Caco-2 (cell line): ENCODE measurements at places on chromosomes 13 and 19. TPM values are rescaled to one million over a fixed set of nuclear protein-coding genes. Genes with fewer than 3 reads are reported as not detected.
A peak's percentile ranks its signal among the peaks of the same experiment; 100 is the strongest.

GRCh38 chr19:56476651-56477428 lies at the start of gene ZNF667:
Gene ZNF667, minus strand, starts transcription at chr19:56477345. Its CDS starts 14,975 bp downstream, at chr19:56462370.
- no peaks in the 10 kb centered on the region for H3K4me1 ChIP-seq
- H3K27me3 ChIP-seq: no peaks in the 10 kb centered on the region
- H3K4me3 ChIP-seq: no peak within 1 kb of the TSS

- no peaks in the 10 kb centered on the region for H3K27me3 ChIP-seq
- peaks cover 5% of the 10 kb centered on the region; the same call in 1 of the 2 replicates for H3K4me1 ChIP-seq
- no peak overlapping the region for H3K27ac ChIP-seq
- no peak overlapping the region for H3K4me3 ChIP-seq
Observed at GRCh38 chr13:20831933-20832332, 58.2 kb upstream of the EEF1AKMT1 start.

The ZNF77 gene
- 6.3 and 6.6 TPM in 2 replicates for total RNA-seq

DNA sequence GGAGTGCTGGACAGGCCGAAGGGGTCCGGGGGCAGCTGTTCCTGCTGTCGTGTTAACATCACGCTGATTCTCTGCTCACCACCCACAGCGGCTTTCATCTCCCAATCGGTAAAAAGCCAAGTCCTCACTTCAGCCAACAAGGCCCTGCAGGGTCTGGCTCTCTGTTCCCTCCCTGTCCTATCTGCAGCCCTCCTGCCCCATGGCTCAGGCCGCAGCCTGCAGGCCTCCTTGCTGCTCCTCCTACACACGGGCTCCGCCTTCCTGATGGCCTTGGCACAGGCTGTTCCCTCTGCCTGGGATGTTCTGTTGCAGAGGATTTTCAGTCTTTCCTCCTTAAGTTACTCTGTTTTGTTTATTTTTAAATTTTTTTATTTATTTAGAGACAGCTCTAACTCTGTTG lies 22.2 kb downstream of the FUZ start:
- H3K27ac ChIP-seq: peak overlapping the region; percentile 28
- no peaks in the 10 kb centered on the region for H3K27me3 ChIP-seq
- H3K4me3 ChIP-seq: no peak overlapping the region
- no peak for DNase-seq

GRCh38 chr13:95880331-95880730 lies 172.9 kb downstream of the UGGT2 start:
- peaks cover 22% of the 10 kb centered on the region for H3K4me1 ChIP-seq
- DNase-seq: no peak
- H3K27ac ChIP-seq: no peak overlapping the region
- H3K27me3 ChIP-seq: no peaks in the 10 kb centered on the region

The PTGER1 gene
- 0.20 and 0.74 TPM in 2 replicates for total RNA-seq
